Activated T-helper 17 cell treated with anti-CD3 and anti-CD28 coated beads, Interleukin-2, amount 50 U/mL, for 72 hours (primary cell): ENCODE measurements at places on chromosomes 1 and 21.

DNA sequence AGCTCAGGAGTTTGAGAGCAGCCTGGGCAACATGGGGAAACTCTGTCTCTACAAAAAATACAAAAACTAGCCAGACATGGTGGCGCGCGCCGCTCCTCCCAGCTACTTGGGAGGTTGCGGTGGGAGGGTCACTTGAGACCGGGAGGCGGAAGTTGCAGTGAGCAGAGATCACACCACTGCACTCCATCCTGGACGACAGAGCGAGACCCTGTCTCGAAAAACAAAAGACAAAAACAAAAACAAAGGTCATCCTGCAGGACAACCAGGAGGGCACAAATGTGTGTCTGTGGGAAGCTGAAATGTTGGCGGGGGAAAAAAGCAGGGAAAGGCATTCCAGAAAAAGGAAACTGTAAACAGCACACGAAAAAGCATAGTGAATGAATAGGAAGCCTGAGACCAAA is 104.1 kb upstream of the HNRNPU start:
- no peak for ATAC-seq

GRCh38 chr1:117825414-117825813 is 104.0 kb downstream of the GDAP2 start:
- no peak for ATAC-seq

GRCh38 chr1:64161357-64161941 is 42.0 kb upstream of the UBE2U start:
- no peak for ATAC-seq

DNA sequence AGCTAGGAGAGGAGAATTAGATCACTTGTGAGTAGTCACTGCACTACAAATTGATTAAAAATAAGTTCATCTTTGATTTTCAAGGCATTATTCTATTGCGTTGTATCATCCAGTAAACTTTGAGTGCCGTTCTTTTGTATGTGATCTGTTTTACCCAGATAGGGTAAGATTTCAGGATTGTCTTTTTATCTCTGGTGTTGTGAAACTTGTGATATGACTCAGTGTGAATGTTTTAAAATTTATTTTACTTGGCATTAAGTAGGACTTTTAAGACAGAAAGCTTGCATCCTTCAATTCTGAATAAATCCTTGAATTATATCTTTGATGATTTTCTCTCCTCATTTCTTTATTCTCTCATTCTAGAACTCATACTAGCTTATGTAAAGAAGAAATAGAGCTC is 93.3 kb upstream of the ADAMTS5 start:
- ATAC-seq, result no peak

- ATAC-seq, result no peak
Measured at GRCh38 chr1:27726173-27727044, 648 bp downstream of the FAM76A start.

- ATAC-seq, result no peak
Measured at GRCh38 chr1:48061162-48062136, 64.3 kb upstream of the TRABD2B start.

DNA sequence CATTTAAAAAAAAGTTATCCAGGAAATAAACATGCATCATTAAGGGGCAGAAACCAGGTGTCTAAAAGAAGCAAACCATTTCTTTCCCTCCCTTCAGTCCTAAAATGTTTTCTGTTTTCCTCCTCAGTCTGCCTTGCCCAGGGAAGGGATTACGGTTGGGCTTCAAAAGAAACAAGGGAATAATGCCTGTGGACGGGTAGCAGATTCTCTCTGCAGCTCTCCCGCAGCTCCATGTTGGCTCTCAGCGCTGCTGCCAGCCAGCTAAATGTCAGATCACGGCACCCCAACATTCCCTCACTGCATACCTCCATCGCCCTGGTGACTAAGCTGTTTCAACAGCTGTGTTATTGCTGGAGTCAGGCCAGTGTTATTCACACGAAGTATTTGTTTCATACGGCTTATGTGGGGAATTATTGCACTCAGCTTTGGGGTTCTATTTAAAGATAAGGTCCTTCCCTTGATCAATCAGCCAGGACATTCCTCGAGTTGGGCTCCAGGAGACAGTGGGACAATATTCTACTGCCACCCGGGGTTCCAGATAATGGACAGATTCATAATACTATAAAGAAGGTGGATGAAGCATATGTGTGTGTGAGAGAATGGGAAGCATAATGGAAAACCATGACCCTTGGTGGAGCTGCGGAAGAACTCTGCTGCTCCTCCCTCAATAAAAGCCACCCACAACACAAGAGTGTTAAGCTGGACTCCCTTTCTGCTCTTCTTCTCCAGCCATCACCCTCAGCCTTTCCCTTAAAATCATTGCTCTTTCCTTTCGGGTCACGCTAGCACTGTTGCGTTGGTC is 58.2 kb downstream of the WLS start:
- ATAC-seq, result no peak

DNA sequence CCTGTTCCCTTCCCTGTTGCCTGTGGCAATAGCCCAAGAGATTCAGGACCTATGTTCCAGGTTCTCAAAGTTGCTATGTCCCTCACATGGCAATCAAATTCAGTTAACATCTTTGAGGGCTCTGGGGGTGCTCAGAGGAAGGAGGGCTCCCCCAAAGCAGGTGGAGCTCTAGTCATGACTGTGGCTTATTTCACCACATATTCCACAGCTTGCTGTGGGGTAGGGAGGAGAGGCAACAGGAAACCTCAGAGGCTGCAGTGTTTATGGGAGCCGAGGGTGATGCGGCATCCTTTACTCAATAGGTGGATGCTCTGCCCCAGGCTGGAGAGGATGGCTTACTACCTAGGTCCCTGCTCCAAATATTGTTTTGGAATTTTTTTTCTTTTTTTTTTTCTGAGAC is 1.2 kb upstream of the MKNK1 start:
- ATAC-seq, result no peak

DNA sequence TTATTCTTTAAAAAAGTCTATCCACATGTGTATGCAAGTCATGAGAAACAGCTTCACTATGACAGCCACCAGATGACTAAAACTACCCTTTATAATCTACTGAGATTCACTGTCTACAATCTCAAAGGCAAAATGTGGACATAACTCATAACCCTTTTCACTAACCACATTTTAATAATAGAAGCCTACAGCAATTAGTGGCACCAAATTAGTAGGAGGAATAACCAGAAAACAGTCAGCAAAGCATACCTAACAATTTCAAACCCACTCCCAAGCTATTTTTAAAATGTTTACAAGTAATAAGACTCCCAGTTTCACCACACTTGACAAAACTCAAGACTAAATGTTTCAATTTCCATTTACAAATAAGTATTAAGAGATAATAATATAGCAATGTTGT is 442.9 kb downstream of the PTPRC start:
- ATAC-seq, result peak; percentile 43

DNA sequence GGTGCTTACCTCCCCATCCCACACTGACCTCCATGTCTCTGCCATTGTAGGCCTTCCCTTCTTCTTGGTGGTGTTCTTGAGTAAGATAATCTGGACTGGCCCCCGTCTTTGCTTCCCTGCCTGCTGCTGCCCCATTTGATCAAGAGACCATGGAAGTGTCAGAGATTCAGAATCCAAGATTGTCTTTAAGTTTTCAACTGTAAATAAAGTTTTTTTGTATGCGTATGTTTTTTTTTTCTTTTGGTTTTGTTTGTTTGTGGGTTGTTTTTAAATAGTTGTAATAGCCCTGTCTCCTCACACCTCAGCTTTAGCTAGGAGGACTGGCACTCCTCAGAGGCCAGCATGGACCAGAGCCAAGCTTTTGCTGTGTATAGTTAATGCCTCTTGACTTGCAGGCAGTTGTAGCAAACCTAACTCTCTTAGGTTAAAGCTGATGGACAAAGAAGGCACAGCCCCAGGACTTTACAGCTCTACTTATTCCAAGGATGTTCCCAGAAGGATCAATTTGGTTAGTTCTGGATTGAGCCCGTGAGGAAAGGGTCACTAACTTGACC is 5.6 kb upstream of the YBX1 start:
- no peak for ATAC-seq

DNA sequence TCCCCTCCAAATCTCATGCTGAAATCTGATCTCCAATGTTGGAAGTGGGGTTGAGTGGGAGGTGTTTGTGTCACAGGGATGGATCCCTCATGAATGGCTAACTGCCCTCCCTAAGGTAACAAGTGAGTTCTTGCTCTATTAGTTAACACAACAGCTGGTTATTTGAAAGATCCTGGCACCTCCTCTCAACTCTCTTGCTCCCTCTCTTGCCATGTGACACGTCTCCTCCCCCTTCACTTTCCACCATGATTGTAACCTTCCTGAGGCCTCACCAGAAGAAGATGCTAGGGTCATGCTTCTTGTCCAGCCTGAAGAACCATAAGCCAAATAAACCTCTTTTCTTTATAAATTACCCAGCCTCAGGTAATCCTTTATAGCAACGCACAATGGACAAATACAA is 28.5 kb downstream of the DENND2C start:
- no peak for ATAC-seq

DNA sequence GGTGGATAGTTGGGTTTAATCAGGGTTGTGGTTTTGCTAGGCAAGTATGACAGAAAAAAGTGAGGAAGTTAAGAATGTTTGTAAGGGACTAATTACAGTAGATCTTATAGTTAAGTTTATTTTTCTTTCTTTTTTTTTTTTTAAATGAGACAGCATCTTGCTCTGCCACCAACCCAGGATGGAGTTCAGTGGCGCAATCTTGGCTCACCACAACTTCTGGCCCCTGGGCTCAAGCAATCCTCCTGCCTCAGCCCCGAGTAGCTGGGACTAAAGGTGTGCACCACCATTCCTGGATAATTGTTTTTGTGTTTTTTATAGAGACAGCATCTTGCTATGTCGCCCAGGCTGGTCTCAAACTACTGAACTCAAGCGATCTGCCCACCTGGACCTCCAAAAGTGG is 41.7 kb downstream of the EYA3 start:
- ATAC-seq, result no peak

DNA sequence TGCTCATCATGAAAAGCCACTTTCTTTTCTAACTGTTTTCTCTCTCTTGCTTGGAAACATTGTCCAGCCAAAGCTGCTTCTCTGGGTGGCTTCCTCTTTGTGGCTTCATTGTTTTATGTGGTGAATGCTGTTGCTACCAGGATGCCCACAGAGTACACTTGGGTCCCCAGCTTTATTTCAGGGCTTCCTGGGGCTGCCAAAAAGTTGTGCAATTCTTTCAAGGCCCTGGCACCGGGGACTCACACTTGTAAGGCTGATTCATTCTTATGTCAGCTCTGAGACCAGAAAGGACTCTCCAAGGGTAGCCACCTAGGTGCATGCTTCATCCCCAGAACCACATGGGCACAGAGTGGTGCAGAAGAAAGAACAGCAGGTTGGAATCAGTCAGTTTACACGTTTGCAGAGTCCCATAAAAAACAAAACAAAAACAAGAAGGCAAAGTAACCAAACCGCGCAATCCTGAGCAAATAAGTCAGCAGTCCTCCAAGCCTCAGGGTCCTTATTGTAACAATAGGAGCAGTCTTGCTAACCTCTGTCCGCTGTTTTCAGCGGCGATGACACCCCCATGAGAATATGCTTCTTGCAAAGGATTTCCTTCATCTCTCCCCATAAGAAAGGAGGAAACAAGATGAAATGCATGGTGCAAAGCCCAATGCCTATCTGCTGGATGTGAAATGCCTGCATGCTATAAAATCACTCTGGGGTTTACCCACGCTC is 89.9 kb upstream of the SSX2IP start:
- ATAC-seq, result peak; percentile 58

DNA sequence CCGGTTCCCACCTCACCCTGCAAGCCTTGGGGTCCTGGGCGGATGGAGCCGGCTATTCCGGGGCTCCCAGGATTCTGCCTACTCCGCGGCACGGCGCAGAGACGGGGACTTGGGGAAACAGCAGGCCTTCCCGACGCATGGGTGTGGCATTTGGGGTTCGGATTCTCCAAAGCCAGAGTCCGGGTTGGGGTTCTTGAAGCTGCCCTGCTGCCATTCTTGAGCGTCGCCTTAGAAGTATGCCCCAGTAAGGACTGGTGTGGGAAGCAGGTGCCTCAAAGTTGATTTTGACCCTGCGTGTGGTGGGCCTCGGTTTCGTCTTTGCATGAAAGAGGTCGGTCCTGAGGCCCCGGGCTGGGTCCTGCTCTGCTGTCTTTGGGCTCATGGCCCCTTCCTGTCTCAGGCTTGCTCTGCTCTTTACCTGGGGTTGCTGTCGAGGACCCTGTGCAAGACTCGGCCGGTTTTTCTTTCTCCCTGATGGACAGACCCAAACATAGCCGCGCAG is 696 bp downstream of the GUK1 start:
- no peak for ATAC-seq

DNA sequence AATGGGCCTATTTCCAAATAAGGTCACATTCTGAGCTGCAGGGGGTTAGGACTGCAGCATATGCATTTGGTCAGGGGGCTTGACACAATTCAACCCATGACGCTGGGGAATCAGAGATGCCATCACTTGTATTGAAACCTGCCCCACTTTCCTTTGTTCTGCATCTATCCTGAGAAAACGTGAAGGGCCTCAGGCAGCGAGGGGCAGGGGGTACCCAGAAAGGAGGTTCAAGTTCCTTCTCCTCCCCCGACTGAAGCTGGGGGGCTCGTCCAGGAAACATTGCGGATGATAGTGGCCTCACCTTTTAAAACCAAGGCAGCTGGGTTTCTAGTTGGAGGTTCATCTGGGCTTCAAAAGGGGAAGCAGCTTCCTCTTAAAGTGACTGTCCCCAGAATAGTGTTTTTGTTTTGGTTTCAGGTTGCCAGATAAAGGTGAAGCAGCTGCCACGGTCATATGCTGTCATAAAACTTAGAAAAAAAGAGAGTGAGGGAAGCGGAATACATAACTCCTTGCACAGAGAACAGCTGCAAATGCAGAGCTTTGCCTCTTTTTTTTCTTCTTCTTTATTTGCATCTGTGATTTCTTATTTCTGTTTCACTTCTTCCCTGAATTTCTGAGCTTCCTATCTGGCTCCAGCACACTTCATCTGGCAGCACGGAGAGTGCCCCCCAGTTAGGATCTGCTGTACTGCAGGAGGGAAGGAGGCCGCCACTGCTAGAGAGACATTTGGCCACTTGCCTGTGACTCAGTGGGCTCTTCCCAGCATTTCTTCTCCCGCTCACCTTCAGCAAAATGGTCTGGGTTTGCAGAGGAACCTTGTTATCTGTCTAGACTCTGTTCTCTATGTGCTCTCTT is 142.0 kb downstream of the AJAP1 start:
- ATAC-seq, result no peak

- ATAC-seq, result no peak
Measured at GRCh38 chr1:172351754-172352161, 68.7 kb upstream of the C1orf105 start.

DNA sequence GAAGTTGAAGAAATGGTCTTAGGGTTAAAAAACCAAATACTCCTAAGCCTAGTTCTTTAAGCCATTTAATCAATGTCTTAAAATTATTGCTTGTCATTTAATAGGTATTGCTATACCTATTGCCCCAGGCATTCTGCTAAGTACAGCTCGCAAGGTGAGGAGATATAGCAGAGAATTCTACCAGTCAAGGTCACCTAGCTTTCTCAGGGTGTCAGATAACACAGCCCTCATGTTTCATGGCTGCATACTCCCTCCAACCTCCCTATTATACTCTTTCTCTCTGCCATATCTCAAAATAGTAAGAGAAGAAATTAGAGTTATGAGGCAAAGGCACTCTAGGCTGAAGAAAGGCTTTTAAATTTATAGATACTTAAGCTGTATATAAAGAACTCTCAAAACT is 68.4 kb upstream of the GPR88 start:
- no peak for ATAC-seq

- ATAC-seq, result peak; percentile 91
Measured at GRCh38 chr1:149917571-149918144, at the start of gene SV2A. SV2A (minus strand) TSS chr1:149917844; CDS start chr1:149913840, 4,004 bp downstream.

GRCh38 chr1:185956881-185957280 is 222.7 kb downstream of the HMCN1 start:
- ATAC-seq, result no peak
